ENCODE measurements at places on chromosomes 13 and 19.
A peak's percentile ranks its signal among the peaks of the same experiment; 100 is the strongest.

DNA sequence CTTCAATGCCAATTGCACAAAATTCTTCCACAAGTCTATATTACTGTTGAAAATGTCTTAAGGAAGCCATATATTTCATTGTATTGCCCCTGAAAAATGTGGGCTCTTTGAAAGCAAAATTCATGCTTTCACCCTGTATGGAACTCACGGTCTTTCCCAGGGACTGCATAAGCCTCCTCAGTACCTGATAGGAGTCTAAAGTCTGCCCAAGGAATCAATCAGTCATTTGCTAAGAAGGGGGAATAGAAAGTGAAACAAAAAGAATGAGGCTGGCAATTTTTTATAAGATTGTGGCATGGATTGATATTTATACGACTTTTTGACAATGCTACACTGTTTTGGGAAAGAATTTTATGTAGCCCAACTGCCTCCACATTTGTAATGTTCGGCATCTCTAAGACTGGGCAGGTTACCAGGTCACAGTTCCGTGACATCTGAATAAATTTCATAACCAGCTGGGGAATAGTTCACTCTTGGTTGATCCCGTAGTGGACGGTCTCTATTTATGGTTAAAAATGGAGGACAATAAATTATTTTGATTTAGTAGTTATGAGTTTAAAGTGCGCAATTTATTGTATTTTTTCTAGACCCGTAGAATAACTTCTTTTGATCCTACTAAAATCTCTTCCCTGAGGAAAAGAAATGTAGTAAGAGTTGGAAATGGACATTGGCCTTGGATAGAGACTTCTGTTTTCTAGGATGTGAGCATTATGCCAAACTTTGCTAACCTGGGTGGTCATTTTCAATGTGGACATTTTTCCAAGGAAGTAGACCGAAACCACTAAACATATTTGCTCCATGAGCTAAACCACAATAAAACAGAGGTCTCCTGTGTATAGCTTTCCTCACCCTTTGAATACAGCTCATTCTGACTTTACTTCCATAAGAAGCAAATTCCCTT is 1585.4 kb downstream of the EFNB2 start:
- no peak for DNase-seq

- no peak for DNase-seq
Measured at GRCh38 chr13:97727991-97728390, 225.5 kb upstream of the IPO5 start.

GRCh38 chr19:3649888-3650287 is 23.3 kb upstream of the CACTIN start:
- no peak for DNase-seq

DNA sequence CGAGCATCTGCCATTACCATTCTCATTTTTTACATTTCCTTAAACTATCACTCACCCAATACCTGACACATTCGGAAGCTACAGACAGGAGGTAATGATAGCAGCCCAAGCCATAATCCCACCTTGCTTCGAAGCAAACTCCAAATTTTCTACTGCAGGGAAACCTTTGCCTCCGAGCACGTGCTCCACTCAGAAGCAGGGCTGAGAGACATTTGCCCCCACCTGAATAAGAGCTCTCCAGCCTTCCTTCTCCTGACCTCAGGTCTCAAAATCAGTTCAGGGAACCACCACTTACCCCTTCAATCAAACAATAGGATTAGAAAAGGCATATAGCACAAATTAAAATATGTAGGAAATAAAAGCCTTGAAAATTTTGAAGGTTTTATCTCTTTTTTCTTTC is 2.3 kb upstream of the DACH1 start:
- peak; percentile 14 for DNase-seq

DNA sequence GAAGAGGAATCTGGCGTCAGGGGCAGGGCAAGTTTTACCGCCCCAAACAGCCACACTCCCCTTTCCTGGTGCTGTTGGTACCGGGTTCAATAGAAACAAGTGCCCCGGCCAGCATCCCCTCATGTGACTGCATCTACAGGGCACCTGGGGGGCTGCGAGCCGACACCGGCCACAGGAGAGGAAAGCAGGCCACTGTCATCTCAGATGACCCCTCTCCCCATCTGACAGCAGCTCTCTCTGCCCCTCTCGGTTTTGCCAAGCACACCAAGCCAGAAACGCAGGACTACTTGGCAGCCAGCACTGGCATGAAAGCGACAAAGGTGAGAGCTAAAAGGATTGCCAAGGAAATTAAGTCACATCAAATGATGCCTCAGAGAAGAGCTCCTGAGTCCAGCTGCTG is 37.1 kb downstream of the MLLT1 start:
- peak; percentile 11 for DNase-seq

DNA sequence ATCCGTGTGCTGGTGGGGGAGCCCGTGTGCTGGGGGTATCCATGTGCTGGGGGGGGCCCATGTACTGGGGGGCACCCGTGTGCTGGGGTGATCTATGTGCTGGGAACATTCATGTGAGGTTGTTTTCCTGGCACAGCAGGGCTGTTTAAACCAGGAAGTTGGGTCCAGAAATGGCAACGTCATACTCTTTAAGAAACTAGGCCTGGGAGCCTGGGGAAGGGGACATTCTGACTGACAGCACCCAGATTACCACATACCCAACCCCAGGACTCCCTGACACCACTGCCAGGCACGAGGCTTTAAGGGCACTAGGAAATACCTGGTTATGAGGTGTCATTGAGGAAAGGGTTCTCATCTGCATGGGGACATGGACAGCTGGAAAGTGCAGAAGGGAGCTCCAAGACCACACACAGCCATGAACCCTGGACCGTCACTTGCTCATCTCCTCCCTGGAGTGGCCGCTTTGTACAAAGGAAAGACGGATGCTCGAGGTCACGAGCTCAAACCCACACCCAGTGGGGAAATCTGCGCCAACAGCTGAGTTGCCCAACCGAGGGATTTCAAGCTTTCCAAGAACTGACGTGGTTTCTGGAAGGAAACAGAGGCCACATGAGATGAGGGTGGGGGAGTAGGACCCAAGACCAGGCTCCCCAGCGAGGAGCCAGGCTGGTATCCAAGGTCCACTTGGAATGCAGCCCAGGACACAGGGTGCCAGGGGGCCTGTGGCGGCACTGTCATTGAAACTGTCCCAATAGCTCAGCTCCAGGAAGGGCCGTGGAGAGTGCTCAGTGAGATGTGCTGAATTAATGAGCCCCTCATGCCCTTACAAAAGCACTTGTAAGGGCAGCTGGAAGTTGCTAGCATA is 40.9 kb downstream of the RAB20 start:
- DNase-seq, result peak; percentile 84

DNA sequence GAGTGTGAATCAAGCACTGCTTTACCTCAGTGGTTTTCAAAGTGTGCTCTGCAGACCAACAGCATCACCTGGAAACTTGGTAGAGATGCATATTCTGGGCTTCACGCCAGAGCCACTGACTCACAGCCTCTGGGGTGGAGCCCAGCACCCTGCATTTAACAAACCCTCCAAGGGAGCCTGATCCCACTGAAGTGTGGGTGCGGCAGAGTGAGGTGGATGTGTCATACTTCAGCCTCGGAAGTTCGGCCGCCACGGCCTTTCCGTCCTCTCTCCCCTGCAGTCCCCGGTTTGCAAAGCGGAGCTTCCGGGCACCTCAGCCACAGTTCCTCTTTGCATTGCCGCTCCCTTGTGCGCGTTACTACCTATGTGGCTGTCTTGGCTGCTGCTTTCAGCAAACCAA is 33.3 kb upstream of the MICU2 start:
- DNase-seq, result peak; percentile 82

DNA sequence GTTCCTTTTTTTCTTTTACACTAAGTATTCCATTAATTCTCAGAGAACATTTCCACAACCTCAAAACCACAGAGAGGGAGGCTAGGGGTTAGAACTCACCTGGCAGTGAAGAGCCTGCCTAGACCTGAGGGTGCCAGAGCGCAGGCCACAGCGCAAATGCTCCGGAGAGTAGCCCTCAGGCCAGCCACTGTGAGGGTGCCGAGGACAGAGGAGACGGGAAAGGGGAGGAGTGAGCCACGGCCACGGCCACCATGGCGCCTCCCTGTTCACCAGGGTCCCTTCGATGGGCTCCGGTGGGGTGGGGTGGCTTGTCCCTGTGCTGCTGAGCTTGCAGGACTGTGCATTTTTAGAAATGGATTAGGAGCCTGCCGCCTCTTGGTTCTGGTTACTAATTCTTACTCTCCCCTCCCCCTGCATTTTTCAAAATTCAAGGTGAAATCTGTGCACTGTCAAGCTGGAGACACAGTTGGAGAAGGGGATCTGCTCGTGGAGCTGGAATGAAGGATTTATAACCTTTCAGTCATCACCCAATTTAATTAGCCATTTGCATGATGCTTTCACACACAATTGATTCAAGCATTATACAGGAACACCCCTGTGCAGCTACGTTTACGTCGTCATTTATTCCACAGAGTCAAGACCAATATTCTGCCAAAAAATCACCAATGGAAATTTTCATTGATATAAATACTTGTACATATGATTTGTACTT is 58.8 kb downstream of the GGACT start:
- no peak for DNase-seq

DNA sequence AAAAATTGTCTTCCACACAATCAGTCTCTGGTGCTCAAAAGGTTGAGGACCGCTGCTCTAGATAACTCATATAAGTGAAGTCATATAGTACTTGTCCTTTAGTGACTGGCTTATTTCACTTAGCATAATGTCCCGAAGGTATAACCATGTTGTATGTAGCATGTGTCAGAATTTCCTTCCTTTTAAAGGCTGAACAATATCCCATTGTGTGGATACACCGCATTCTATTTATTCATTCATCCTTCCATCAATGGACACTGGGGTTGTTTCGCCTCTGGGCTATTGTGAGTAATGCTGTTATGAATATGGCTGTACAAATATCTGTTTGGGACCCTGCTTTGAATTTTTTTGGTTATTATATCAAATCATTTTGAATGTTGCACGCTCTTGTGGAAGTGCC is 4.6 kb upstream of the LYPD5 start:
- DNase-seq, result no peak

DNA sequence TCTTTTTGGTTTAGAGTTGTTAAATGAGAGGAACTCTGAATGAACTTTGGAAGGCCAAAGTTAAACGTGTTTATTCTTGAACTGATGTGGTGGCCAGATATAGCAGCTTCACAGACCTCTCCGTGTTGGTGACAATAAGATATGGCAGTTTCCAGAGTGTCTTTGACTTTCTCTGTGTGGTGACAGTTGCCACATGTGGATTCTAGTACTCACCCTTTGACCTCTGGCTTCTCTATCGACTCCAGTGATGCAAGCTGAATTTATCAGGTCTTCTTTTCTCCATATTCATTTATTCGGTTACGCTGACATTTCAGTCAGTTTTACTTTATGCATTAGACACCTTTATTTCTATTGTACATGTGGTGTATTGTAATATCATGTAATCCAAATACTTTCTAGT is 1469.5 kb downstream of the SLITRK1 start:
- no peak for DNase-seq

DNA sequence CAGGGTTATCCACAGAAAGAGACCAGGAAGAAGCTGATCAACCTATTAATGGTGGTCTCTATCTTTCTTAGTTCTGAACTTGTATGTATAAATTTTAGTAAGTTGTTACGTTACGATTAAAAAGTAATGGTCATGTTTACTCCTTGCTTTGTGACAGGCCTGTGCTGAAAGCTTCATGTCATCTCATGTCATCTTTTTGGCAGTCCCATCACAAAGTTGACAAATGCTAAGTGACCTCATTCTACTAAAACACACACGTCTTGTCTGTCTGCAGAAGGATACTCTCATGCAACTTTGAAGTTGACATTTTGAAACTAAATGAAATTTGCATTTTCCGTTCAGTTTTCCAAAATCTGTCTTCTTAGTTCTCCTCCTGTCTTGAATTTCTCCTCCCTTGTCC is 345.9 kb downstream of the DNAJC15 start:
- no peak for DNase-seq

DNA sequence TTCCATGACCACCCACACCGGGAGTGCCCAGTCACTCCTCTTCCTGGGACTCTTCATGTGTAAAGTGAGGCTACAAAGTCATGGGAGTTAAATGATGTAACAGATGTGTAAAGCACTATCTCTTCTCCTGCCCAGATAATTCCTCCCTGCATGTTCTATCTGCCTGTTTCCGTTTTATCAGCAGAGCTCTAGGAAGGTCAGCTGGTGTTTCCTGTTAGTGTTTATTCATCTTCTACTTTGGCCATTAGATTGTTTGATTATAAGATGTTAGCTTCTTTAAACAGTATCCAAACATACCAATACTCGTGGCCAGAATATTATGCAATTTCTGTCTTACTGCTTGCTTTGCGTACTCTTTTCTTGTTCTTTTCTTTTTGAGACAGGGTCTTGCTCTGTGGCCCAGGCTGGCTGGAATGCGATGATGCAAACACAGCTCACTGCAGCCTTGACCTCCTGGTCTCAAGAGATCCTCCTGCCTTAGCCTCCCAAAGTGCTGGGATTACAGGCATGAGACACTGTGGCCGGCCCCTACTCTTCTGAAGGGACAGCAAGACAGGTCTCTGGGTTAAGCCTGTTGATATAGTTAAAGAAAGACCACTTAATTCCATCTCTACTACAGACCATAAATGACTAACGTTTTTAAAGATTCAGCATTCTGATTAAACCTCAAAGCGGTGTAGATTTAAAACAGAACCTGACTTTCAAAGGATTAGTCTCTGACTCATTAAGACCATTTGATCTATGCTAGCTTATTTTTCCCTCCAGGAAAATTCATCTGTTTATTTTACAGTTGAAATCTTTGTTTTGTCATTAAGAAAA is 97.4 kb upstream of the AKAP11 start:
- no peak for DNase-seq

- DNase-seq, result no peak
Measured at GRCh38 chr13:101627556-101627943, 175.1 kb downstream of the ITGBL1 start.

DNA sequence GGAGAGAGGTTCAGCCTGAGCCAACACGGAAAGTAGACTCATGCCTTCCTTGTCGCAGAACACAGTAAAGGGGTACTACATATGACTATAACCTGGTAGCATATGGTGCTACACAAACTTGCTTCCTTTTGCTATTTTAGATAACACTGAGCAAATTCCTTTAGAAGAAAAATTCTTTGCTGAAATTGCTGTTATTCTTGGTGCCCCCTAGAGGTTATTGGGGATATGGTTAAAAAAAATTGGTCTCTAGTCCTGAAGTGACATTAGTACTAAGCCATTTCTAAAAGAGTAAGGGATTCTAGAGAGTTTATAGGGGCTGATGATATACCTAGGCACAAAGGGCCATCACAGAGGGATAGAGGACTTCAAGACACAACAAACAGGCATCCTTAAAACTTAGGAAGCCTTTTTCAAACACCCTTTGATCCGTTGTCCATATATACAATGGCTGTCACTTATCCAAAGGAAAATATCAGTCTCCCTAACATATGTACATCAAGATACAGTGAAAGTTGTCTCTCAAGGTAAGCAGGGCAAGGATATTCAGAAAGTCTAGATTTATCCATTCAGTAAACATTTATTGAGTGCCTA is 13.9 kb upstream of the HS6ST3 start:
- DNase-seq, result no peak

DNA sequence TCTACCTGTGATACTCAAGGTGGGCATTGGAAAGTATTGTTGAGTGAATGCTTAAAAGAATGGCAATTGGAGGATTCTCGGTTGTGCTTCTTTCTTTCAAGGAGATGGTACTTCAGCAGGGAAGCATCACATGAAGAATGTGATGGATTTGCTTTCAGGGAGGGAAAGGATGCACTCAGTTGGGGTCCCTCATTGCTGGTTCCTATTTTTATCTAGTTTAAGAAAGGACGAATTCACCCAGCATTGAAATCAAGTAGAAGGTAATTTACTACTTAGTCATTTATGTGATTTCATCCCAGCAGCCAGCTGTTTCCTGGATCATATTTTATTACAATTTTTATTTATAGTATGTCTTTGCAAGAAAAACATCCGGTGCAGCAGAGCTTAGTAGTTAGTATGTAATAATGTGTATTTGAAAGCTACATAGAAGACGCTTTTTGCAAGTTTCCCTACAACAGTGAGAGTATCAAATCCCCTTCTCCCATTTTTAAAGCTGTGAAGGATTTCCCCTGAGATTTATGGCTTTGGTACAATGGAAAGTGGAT is 417.9 kb downstream of the GPC5 start:
- DNase-seq, result no peak
